ENCODE measurements at places on chromosomes 4 and X.

DNA sequence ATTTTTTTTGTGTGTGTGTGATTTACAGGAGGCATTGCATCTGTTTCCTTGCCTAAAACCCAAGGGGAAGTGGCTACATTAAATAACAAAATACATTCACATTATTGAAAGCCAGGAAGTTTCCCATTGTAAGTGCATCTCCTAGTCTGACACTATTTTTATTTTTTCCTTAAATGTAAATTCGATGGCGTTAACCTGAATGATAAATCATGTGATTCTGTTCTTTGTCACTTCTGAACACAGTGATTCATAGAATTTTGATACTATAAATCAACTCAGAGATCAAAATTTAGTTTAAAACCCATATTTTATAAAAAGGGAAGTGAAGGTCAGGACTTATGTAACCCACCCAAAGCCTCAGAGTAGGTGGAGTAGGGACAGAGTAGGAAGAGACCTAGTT is 258.1 kb downstream of the GABRG1 start:
- DNase-seq = no peak

GRCh38 chr4:81471298-81471587 is 464 bp downstream of the RASGEF1B start:
- no peak for DNase-seq

- peak; percentile 54 for DNase-seq
Measured at GRCh38 chr4:158670975-158671664, 567 bp downstream of the C4orf46 start.

DNA sequence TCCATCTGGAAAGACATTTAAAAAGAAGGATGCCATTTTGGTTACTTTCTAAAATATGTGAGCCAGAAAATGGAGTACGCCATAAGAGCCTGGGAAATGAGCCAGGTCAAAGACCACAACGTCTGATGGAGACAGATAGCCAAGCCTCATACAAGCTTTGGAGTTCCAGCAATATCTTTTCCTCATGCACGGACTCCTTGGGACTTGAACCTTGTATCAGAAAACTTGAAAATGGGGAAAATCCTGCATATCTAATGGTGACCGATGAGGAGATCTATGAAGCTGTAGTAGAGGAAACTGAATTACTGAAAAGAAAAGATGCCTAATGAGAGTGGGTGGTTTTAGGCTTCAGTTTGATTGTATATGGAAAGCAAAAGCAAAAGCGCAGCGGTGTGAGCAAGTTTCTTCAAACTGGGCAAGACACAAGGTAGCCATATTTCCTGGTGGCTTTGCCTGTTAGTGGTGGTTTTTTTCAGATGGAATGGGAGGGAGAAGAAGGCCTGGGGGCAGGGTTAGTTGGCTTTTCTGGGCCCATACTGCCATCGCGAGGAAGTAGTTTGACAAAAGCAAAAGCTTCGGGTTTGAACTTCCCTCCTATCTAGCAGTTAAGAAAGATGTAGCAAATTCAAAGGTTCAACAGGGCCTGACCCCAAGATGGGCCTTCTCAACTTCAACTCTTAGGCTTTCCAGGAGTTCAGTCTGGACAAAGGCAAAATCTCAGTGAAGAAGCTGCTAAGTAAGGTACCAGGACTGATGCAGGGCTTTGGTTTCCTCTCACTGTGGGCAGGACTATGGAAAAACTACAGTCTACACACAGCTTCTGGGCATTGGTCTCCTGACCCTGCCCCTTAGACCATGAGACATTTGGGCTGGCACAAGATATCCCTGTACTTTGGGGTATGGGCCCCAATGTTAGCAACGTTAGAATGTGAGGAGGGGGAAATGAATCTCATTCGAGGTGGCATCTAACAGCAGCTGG is 210.0 kb upstream of the STK26 start:
- DNase-seq = no peak

GRCh38 chr4:151703401-151703800 is 57.4 kb downstream of the GATB start:
- no peak for DNase-seq

DNA sequence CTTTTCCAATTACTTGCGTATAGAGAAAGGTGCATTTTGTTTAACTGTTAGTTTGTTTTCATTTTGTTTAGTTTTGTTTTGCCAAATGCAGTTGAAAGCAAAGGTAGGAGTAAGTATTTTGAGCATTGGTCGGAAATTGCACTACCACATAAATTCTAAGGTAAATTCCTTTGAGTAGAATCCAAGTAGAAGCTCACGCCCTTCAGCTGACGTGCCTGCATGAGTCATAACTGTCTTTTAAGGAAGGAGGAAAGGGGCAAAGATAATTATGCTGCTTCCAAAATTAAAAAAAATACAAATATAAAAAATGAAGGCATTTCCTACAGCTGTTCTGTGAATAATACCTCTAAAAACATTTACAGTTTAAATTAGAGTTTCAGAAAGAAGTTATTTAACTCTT is 110.2 kb upstream of the MYOZ2 start:
- no peak for DNase-seq

DNA sequence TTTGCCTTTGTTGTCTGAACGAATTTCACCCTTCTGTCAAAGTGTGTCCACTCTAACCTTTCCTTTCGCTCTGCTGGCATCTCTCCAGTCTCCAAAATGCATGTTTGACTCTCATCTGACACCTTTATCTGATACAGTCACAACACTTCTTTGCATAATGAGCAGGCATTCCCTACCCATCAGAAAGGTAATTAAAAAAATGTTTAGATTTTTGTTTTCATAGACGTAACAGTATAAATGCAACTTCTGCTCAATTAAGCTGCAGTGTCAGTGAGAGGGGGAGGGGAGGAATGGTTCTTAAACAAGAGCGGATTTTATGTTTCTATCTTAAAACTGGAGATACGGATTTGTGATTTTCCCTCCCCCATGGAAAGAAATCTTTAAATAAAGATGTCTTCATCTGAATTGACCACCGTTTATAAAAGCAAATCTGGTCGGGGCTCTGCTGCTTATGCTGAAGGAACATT is 70.2 kb downstream of the CXXC4 start:
- no peak for DNase-seq

DNA sequence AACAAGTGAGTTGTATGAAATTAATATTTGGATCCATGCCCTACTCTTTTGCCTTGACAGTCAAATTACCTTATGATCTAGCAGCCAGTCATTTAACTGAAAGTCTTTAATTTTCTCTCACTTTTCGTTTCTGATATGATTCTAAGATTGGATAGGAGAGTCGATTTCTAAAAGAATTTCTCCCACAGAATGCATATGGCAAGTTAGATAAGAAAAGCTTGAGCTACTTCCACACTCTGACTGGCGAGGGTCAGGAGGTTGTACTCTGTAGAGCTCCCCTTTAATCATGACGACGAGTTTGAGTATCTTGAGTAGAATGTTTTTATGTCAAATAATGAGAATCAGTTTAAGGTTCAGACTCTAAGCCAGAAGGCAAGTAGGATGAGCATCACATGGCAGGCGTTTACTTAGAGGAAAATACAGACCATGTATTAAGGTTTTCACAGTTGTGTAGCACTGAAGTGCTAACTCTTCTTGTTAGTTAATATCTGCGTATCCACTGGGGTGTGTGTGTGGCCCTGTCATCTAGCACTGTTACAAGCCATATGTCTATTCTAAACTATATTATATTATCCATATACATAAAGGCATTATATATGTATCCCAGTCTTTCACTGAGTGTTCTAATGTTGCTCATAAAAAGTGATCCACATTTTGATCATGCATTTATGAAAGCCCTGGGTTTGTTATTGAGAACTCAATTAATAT is 37.8 kb downstream of the LRP2BP start:
- no peak for DNase-seq

GRCh38 chr4:1310031-1310795 is 20.5 kb downstream of the MAEA start:
- no peak for DNase-seq
